Stimulated activated CD8-positive, alpha-beta memory T cell treated with anti-CD3 and anti-CD28 coated beads, Interleukin-15, amount 100 ng/mL, for 48 hours (primary cell): ENCODE measurements at places on chromosomes 7 and 10.

DNA sequence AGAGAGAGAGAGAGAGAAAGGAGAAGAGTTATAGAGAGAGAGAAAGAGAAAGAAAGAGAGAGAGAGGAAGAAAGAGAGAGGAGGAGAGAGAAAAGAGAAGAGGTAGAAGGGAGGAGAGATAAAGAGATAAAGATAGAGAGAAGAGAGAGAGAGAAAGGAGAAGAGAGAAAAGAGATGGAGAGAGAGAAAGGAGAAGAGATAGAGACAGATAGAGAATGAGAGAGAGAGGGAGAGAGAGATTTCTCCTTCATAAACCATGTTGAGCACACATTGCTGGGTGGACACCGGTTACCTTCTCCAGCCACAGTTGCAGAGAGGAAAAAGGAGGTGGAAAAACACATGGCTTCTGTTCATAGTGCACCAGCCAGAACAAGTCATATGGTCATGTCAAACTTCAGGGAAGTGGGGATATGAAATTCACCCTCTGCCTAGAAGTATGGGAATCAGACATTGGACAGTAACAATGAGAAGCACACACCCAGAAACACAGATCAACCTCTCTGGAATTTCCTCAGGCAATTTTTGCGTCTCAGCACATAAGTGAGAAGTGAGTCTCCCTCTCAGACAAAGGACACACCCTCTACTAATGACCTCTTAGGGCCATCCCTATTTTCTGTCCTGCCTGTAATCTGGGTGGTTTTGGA is 172.5 kb upstream of the SVIL start:
- DNase-seq: no peak

- DNase-seq: no peak
Measured at GRCh38 chr10:70508912-70509756, 30.6 kb downstream of the PALD1 start.

DNA sequence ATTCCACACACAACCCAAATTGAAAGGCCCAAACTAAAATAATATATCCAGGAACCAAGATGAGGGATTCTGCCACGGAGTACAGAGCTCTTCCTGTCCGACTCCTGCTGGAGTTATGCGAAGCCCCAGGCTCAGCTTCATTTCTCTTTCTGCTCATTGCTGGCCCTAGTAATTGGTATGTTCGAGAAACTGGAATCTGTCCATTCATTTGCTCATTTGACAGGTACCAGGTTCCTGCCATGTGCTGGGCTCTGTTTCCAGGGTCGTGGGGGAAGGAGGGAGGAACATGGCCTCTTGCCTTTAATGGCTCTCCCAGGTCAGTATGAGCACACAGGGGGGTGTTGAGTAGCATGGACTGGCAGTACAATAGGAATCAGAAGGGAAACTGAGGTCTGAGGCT is 179.2 kb upstream of the SHH start:
- DNase-seq: no peak

- DNase-seq: no peak
Measured at GRCh38 chr7:13476881-13477444, 512.5 kb downstream of the ETV1 start.

- DNase-seq: no peak
Measured at GRCh38 chr10:105434970-105435369, 793.9 kb downstream of the SORCS3 start.

- no peak for DNase-seq
Measured at GRCh38 chr10:99761365-99761764, 21.1 kb upstream of the ABCC2 start.

DNA sequence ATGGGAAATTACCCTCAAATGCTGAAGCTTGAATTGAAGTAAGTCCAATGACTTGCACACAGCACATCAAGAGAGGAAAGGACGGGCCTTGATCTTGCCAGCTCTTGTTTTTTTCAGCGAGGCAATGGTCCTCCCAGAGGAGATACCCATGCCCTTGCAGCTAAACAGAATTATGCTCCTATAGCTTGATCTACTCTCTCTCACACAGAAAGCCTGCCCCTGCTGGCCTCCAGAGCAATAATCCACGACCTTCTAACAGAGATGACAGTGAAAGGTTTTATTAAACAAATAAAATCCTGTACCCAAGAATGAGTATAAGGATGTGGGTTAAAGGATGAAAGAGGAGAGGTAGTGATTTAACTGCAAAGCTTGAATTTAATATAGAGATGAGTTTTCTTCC is 268.0 kb downstream of the ADRA2A start:
- no peak for DNase-seq

DNA sequence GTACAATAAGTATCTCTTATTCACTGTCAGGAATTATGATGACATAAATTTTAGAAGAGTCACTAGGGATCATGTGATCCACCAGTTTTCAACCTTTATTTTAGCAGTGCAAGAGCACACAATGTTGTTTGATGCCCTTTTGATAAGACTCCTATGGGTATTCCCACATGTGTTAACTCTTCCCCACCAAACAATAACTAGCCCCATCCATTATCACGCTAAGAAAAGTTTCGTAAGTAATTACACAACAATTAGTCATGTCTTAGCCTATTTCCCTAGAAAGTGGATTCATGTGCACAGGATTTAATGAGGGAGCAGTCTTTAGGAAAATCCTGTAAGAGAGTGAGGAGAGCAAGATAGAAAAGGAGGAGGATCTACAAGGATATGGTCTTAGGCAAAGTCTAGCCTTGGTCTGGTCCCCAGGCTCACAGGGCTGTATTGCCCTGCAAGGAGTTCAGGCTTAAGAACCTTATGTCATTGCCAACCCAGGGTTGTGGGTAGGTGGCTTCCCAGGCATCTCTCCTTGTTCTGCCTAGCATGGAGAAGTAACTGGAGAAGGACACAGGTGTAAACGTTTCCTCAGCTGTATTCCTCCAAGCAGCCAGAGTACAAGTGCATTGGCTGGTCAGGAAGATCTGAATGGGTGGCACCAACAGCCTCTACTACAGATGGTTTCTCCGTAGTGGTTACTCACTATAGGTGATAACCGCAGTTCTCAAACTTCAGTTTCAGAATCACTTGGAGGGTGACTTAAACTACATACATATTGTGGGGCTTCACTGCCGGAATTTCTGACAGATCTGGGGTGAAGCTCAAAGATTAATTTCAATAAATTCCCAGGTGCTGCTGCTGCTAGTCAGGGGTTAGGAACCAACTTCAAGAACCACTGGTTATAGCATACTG is 574.5 kb downstream of the SUGCT start:
- no peak for DNase-seq

- no peak for DNase-seq
Measured at GRCh38 chr10:75553550-75553949, 122.1 kb downstream of the LRMDA start.

DNA sequence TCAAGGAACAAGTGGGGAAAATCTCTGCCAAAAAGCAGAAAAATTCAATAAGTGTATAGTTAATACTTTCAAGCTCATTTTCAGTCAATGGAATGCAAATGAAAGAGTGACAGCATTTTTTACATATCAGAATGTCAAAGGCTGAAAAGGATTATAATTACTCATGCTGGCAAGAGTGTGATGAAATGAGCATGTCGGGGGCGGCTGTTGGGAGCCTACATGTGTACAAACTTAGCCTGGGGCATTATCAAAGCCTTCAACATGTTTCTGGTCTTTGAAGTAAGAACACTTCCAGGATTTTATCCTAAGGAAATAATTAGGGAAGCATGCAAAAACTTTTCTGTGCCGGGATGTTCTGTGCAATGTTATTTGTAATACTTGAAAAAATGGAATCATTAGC is 221.7 kb upstream of the LYZL1 start:
- DNase-seq: no peak

- DNase-seq: no peak
Measured at GRCh38 chr7:89145801-89146200, 350.3 kb upstream of the TEX47 start.

DNA sequence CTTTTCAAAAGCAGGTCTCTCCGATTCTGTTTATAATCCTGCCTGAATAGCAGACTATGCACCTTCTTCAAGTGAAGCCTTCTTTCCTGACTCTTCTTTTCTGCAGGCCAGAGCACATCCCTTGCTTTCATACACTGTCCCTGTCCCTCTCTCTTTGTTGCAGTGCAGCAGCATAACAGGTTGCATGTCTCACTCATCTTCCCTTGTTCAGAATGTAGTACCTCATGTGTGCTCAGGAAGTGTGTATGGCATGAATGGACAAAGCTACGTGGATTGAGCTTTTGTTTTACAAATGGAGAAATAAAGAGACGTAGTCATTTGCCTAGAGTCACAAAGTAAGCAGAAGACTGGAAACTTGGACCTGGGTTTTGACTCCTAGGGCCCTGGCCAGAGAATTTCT is 68.0 kb downstream of the PTPRZ1 start:
- no peak for DNase-seq

DNA sequence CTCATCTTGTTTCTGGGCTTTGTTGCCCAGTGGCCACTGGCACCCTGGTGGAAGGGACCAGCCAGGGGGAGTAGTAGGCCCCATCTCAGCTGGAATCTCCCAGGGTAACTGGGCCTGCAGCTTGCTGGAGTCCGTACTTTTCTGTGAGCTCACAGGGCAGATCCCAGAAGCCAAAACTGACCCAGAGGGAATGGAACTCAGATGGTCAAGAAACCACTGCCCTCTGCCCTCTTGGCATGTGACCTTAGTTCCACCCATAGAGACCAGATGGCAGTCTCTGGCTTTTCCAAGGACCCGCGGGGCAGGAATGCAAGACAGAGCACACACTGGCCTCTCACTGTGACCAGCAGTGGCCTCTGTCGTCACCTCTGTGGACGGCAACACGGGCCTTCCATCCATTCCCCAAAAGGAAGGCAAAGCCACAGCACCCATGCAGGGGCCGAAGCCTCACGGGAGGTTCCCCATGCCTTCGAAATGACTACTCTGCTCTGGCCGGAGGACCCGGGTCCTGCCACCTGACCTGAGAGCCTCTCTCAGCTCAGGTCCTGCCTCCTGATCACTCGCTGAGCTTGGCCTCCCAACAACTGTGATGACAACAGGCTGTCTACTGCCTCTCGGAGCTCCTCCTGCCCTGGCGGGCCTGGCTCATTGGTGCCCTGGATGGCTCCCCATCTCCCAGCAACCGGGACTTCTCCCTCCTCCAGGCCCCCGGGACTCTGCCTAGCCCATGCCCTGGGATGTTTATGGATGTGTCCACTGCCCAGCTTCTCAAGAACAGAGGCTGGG is 29.9 kb downstream of the MYL10 start:
- DNase-seq: no peak

DNA sequence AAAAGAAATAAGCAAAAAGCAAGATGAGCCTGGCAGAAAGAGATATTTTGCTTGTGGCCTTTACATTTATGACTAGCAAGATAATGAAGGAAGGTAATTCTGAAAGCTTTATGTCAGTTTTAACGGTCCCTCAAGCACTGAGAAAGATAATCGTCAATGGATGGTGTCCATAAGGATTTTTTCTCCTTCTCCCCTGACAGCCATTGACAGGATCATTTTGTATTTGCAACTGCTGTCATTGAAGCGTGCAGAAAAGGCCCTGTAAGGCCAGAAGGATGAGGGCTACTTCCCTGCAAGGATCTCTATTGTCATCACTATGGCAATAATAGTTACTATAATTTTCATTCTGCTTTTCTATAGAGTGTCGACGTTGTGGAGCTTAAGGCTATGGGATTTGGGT is 994 bp upstream of the LRGUK start:
- DNase-seq: no peak

- no peak for DNase-seq
Measured at GRCh38 chr7:121084748-121085336, 96.3 kb downstream of the CPED1 start.
